Activated CD4-positive, CD25-positive, alpha-beta regulatory T cell treated with anti-CD3 and anti-CD28 coated beads, Interleukin-2, amount 50 U/mL, for 72 hours (primary cell): ENCODE measurements at places on chromosomes 4 and X.
A peak's percentile ranks its signal among the peaks of the same experiment; 100 is the strongest.

- DNase-seq = peak; percentile 17
These were observed 5.4 kb upstream of the MSX1 start for GRCh38 chr4:4853921-4854648.

DNA sequence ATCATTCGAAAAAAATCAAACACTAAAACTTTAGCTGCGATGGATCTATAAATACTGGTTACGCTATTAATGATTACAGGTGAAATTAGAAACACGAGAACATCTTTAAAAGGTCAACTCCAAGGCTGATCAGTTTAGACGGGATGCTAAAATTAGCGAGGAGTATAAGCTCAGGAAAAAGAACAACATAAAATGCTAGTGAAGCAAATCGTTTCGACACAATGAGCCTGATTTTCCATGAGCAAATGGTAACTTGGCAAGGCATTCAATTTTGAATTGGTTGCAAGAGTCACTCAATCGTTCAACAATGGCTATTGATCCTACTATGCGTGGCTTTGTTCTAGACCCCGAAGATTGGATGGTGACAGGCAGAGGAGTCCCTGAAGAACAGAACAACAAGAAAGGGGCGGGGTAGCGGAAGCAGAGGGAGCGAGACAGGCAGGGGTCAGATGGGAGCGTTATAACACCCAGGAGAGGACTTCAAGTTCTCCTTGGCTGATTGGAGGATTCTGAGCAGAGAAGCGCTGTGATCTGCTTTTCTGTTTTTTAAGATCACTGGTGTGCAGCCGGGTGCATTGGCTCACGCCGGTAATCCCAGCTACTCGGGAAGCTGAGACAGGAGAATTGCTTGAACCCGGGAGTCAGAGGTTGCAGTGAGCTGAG is 146.5 kb downstream of the RBM47 start:
- no peak for DNase-seq

- DNase-seq = no peak
These were observed 8.7 kb downstream of the RHOH start for GRCh38 chr4:40205259-40206198.

DNA sequence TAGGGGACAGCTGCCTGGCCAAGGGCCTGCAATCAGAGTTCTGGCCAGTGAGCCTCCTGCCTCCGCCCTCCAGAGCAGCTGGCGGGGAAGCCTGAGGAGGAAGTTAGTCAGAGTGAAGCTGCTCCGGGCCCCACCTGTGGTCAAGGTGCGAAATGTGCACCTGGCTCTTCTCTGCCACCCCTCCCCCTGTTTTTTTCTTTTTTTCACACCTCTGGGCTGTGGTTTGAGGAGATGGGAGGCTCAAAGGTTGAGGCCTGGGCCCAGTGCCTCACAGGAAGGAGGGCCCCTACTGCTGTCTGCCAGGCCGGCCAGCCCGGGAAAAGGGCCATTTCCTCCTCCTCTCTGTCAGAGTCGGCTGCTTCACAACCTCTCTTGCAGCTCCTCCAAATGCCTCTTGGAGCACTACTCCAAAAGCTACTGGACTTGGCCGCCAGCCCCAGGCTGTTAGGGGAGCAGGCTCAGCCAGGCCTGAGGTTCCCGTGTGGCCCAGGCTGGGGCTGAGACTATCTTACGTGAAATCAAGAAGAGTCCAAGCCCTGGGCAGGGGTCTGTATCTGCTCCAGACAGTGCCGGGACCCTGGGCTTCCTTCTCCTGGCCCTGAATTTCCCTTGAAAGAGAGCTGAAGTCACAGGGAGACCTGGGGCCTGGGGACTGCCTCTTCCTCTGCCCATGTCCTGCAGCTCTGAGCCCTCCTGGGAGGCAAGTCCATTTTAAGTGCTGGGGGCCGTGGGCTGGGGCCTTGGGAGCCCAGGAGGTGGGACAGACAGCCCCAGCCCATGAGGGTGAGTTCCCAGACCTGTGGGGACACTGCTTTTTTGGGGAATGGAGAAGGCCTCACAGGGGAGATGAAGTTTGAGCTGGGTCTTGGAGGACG is 4.5 kb upstream of the CXCR3 start:
- peak; percentile 64 for DNase-seq

GRCh38 chr4:1296324-1297022 is 6.8 kb downstream of the MAEA start:
- DNase-seq = no peak

GRCh38 chrX:16023790-16024734 is 99.3 kb upstream of the GRPR start:
- no peak for DNase-seq

- DNase-seq = no peak
These were observed 30.2 kb downstream of the BTC start for GRCh38 chr4:74764119-74764518.

DNA sequence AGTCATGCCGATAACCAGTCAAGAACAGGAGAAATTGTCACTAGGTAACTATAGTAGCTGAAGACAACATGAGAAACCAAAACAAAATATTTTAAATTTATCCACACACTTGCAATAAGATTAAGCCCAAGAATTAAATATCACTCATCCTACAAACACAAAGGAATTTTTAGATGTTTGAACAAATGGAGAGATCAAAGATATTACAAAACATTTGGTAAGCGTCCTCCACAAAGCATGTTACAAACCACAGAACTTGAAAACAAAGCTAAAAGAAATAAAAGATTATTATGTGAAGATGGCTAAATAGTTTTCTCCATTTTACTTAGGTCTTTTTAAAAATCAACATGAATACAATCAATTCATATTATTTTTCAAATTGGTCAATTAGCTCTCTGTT is 631.9 kb upstream of the INTU start:
- DNase-seq = no peak

DNA sequence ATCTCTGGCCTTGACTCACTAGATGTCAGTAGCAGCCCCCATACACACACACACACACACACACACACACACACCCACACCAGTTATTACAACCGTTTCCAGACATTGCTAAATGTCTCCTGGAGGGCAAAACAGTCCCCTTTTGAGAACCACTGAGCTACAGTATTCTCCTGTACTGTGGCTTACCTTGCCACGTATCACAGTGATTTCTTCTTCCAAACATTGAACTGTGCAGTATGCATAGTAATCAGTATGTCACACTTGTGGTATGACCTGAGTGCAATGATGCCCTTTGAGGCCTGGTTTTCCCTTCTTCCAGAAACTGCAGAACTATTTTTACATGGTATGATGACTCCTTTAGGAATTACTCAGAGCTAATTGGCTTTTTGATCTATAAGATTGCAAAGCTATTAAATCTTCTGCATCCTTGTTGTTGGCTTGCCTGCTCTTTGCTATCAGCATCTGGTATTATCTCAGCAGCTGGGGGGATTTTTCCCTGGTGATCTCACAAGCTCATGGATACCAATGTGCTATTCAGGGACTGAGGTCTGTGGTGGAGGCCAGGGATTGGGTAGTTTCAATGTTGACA is 3.6 kb upstream of the THOC2 start:
- DNase-seq = no peak

DNA sequence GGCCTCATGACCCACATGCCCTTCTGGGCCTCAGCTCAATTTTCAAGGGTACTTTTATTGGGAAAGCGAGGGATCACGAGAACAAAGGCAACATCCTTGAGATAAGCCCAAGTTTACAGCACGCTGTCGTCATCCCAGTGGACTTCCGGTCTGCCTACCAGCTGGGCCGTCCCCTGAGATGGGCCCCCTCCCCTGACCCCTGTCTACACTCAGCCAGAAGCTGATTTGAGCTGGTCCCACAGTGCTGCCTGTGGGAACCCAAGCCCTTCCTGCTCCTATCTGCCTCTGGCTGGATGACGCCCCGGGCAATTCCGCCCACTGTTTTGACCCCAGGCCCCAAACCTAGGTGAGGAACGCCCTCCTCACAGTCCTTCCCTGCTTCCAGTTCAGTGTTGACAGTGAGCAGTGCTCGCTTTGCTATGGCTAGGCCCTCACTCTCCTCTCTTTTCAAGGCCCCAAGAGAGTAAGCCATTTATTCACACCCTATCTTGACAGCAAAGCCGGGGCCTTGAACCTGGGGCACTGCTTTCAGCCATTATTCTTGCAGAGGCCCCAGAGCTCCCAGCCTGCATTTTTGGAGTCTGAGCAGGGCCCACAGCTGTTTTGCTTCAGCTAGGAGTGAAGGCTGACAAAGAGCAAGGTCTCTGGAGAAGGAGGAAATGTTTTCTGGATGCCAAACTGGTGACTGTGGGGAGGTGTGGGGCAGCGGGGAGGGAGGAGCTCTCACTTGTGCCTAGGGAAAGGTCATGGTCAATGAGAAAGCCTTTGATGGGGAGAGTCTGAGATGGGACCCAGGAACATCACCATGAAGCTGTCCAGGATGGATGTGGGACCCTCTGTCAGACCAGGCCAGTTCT is 164.6 kb upstream of the BCOR start:
- DNase-seq = no peak

GRCh38 chr4:40656201-40656863 is 26.7 kb upstream of the RBM47 start:
- no peak for DNase-seq

DNA sequence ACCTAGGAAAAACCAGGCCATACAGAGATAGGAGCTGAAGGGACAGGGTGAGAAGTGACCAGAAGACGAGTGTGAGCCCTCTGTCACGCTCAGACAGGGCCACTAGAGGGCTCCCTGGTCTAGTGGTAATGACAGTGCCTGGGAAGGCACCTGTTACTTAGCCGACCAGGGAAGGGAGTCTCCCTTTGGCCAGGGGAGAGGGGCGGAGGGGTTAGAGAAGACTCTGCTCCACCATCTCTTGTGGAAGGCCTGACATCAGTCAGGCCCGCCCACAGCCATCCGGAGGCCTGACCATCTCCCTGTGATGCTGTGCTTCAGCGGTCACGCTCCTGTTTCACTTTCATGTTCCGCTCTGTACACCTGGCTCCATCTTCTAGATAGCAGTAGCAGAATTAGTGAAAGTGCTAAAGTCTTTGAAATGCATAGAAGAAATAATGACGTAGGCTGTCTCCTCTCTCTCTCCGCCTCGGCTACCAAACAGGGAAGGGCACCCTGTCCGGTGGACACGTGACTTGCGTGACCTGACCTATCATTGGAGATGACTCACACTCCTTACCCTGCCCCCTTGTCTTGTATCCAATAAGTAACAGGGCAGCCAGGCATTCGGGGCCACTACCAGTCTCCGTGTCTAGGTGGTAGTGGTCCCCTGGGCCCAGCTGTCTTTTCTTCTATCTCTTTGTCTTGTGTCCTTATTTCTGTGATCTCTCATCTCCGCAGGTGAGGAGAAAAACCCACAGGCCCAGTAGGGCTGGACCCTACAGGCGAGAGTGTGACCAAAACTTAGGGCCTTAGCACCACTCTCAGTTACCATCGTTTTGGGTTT is 26.7 kb downstream of the HTT-AS start:
- peak; percentile 78 for DNase-seq

- no peak for DNase-seq
These were observed 674 bp downstream of the GNPDA2 start for GRCh38 chr4:44725726-44726037.

- DNase-seq = no peak
These were observed 43.0 kb downstream of the LRP2BP start for GRCh38 chr4:185352741-185353140.

DNA sequence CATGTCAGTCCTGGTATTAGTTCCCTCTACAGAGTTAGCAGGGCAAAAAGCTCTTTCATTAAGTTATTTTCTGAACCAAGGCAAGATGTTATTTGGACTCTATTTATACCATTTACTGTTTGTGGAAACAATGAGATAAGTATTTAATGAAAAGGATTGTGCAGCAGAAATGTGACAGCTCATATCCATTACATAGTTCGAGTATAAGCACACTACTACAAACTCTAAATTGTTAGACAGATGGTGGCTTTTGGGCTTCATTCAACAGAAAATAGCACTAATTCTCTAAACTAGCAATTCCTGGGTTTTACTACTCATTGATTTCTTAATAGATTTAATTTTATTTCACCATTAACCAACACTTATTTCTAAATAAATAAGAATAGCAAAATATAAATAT is 95.2 kb upstream of the ANK2 start:
- no peak for DNase-seq

- no peak for DNase-seq
These were observed 179.6 kb upstream of the RBPJ start for GRCh38 chr4:26141051-26141721.

DNA sequence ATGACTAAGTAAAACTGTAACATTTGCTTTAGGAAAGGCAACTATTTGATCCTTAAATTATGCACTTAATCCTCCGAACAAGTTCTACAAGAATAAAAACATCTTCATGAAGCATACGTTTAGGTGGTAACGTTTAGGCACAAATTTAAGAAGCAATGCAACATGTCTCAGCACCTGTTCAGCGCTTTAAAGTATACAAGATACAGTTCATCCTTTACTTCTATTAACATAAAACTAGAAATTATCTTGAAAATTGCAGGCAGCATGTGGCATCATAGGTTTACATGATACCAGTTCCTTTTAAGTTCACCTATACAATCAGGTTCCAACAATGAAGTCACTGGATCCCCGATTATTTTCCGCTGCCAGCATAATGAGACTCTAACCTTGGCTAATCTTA is 1.5 kb downstream of the PLA2G12A start:
- no peak for DNase-seq

DNA sequence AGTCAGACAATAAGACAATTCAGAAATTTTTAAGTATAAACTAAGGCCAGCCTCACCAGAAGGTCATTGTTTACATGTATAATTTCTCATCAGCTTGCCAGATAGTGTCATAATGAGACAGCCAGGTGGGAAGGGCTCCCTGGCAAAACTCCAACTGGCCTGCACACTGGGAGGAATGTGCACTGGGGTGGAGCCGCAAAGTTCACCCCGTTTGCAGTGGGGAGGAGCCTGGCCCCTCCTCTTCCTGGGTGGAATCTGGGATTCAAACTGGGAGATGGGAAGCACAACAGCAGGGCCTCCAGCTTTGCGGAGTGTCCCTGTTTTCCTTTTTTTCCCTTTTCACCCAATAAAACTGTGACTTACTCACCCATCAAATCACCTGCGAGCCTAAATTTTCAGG is 329.9 kb downstream of the SMARCA1 start:
- DNase-seq = no peak

DNA sequence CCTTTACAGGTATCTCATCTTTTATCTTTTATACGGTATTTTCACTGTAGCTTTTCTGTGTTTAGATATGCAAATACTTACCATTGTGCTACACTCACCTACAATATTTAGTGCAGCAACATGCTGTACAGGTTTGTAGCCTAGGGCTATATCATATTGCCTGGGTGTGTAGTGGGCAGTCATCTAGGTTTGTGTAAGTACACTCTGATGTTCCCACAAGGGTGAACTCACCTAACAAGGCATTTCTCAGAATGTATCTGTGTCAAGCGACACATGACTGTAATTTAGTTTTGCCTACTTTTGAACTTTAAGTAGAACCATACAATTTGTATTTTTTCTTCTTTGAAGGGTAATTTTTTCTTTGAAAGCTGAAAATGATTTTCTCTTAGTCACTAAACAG is 54.2 kb upstream of the SLC10A4 start:
- no peak for DNase-seq

- no peak for DNase-seq
These were observed 906 bp upstream of the PARM1 start for GRCh38 chr4:74932010-74932409.

DNA sequence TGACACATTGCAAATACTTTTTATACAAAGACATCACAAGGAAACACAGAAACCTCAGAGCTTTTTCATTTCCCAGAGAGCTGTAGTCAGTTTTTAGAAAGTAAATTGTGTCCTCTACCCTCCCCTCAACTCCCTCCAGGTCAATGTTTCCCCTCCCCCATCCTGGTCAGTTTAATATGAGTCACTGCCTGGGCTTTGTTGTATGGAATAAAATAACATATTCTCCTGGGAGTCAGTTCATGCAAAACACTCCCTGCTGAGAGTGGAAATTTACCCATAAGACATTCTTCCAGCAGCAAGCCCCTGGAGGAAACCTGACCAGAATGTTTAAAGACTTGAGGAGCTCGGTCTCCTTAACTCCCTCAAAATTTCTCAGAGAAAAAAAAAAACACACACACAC is 270.1 kb upstream of the LDB2 start:
- DNase-seq = no peak
